ENCODE measurements at places on chromosomes 1 and 21.
A peak's percentile ranks its signal among the peaks of the same experiment; 100 is the strongest.

DNA sequence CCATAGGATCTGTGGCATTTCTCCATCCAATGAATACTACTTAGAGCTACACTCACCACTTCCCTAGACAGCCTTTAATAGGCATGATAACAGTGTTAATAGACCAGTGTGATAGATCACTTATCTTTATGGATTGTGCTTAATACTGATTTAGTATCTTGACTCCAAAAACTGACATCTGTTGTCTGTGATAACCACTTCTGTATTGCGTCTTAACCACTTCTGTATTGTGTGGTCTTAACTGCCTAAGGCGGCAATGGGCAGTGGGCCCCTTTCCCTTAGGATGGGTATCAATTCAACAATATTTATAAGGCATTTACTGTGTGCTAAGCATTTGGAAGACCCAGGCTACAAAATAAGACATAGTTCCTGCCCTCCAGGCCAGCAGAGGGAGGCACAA lies 32.0 kb upstream of the RCAN3 start:
- no peak for DNase-seq

DNA sequence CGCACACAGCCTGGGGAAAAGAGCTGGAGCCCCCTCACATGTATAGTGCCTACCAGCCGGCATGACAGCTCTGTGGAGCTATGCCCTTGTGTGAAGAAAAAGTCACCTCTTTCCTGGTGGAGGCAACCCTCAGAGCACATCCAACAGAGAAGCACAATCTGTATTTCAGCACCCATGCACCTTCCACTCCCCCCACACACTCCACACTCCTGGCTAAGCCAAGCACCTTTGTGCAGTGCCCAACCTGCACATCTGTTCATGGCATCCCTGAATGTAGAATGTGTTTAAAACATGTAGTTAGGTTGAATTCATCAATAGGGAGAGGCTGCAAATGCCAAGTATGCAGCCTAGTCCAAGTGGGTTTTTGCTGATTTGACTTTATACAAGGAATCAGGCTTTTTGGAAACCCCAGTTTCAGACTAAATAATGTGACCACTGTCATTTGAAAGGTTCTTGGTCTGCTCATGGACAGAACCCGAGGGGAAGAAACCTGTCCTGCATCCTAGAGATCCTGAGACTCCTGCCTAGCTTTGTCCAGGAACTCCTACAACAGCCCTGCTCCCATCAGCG lies 197.1 kb downstream of the TOMM20 start:
- DNase-seq, result no peak

GRCh38 chr1:222843469-222844410 lies 28.9 kb downstream of the DISP1 start:
- no peak for DNase-seq

GRCh38 chr1:204323887-204324286 lies 35.8 kb downstream of the PLEKHA6 start:
- DNase-seq, result no peak

DNA sequence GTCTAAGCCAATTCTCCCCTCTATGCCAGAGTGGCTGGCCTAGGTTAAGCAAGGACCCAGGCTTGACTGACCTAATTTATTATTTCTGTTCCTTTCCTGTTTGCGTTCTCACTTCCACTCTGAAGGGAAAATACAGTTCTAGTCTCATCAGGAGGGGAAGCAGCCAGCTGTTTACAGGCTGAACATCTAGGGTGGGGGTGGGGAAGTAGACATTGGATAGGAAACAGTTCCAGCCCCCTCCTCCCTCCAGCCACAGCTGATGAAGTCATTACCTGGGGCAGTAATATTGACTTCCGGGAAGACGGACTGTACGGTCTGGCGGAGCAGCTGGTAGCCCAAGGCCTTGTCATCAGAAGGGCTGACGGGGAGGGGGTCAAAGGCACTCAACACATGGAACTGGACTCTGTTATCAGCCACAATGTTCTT lies 17.6 kb downstream of the PM20D1 start:
- no peak for DNase-seq

- DNase-seq, result no peak
These were observed 511 bp downstream of the NDC1 start for GRCh38 chr1:53837646-53837923.

- no peak for DNase-seq
These were observed 200.8 kb upstream of the ST6GALNAC5 start for GRCh38 chr1:76666499-76666898.

DNA sequence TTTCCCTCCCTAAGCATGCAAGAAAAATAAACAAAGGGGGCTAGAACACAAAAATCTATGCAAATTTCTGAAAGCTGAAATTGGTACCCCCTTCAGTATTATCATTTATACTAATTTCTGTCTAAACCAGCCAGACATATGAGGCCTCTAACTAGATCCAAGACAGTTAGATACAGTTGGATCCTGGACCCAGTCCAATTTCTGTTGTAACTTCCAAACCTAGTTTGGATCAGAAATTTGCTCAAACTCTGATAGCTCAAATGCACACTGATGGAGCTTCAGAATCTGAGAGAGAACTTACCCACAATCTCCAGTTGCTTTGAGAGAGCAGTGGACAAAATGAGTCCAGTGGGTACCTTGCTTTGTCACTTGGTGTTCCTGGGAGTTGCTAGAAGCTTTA lies 11.9 kb downstream of the CEP350 start:
- no peak for DNase-seq

GRCh38 chr1:158972841-158973240 lies 36.9 kb upstream of the IFI16 start:
- DNase-seq, result no peak

- DNase-seq, result no peak
These were observed 59.6 kb downstream of the MEGF6 start for GRCh38 chr1:3551711-3552110.

DNA sequence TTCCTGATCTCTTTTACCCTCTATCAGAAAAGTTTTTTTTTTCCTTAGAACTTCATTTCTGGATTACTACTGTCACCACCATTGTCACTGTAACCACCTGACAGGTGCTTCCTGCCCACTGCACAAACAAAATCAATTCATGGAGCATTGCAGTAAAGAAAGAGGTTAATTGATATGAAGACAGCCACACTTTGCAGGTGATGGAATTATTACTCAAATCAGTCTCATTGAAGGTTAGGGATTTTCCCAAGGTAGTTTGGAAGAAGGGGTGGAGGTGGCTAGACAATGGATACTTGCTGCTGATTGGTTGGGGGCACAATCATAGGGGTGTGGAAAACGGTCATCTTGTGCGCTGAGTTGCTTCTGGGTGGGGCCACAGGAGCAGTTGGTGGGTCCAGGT lies 230.8 kb upstream of the CACYBP start:
- DNase-seq, result no peak

DNA sequence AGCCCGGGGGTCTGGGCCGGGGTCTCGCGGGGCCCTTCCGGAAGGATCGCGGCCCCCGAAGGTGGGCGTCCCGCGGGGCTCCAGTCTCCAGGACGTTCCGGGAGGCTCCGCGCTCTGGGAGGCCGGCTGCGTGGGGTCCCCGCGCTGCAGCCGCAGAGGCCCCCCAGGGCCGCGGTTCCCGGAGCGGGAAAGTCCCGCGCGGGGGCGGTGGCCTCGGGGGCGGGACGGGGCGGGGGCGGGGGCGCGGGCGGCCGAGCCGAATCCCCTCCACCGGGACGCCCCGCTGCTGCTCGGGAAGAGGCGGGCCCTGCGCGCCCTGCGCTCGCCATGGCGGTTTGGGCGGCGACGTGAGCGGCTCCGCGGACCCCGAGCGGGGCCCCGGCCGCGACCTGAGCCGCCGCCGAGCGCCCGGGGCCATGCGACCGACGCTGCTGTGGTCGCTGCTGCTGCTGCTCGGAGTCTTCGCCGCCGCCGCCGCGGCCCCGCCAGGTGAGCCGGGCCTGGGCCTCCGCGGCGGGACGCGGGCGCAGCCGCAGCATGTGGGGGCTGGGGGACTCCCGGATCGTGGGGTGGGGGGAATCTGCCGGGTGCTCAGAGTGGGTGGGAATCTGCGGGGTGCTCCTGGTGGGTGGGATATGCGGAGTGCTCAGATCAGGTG lies at the start of gene IFNGR2:
Gene IFNGR2 (plus strand): TSS at position 286 of the 658 bp plus-strand sequence. CDS start 131 bp downstream, at position 417.
- DNase-seq, result peak; percentile 57

DNA sequence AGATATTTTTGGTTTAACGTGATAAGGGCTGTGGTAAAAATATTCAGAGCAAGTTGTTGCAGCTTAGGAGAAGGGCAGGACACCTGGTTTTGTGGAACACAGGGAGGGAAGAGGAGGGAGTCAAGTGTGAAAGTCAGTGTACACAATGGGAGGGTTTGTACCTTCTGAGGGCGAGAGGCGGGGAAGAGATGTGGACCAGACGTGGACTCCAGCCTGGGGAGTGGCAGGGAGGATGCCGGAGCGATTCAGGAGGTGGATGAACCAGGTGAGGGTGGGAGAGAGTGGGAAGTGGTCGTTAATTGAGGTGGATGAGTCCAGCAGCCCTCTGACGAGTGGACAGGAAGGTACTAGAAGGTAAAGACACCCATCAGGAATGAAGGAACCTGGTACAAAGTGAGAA lies 52.2 kb upstream of the IRF2BP2 start:
- DNase-seq, result no peak

DNA sequence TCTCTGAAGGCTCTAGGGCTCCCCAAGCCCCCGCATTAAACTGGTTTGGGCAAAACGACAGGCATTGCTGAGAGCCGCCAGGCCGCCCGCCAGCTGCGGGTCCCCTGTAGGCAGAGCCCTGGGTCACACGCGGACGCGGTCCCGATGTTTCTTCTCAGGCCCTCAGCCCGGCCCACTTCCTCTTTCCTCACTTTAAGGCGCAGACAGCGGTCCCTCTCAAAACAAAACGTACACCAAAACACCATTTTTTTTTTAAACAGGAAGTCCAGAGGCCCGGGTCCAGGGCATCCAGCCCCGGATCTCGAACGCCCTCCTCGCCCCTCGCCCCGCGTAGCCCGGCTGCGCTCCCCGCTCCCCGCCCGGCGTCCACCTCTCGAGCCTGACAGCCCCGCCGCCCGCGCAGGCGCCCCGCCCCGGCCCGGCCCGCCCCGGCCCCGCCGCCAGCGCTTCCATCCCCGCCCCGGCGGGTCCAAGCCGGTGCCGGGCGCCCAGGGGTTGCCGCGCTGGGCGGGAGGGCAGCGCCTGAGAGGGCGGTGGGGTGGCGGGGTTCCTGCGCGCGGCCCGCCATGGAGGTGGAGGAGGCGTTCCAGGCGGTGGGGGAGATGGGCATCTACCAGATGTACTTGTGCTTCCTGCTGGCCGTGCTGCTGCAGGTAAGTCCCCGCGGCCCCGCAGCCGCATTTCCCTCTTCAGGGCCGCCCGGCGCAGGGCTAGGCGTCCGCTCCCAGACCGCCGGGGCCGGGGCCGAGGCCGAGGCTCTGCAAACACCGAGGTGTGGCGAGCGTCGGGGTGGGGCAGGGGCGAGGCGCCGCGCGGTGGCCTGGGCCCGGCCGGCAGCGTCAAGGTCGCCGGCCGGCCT lies at the start of gene SLC22A15:
Gene SLC22A15 (plus strand): TSS at position 452 of the 859 bp plus-strand sequence. CDS start 115 bp downstream, at position 567.
- DNase-seq, result peak; percentile 61

- DNase-seq, result no peak
These were observed 99.1 kb downstream of the CLEC20A start for GRCh38 chr1:178397678-178398077.

- DNase-seq, result no peak
These were observed 4.1 kb downstream of the RNF223 start for GRCh38 chr1:1069711-1070676.

GRCh38 chr1:172278478-172278877 lies 142.0 kb upstream of the C1orf105 start:
- DNase-seq, result no peak

DNA sequence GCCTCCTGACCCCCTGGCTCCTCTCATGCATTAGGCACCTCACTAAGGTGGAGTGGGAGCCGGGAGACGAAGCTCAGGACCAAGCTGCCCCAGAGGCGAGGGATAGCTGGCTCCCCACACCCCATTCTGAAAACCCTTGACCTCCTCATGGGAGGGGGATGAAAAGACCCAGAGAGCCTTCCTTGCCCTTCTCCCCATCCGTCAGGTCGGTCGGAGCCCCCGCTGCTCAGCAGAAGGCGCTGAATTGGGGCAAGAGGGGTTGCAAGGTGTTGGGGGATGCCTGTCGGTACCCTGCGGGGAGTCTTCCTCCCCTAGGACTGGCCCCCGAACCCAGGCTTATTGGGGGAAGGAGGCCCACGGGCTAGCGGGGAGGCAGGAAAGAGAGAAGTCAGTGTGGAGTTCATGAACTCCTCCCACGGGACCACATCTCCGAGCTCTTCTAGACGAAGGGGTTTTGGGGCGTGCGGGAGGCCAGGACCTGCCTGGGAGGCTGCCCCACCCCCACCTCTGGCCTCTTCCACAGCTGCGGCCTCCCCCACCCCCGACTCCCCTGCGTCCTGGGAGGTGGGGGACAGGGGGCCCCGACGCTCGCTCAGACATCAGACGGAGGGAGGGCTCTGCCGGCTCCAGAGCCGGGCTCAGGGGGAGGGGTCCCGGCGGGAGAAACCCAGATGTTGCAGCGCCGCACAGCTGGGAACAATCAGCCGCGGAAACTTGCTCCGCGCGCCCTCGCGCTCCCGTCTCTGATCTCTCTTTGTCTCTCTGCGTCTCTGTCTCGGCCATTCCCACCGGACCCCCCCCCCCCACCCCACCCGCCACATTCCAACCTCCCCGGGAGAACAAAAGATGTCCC lies 719 bp downstream of the MFAP2 start:
- no peak for DNase-seq

- DNase-seq, result no peak
These were observed 56.2 kb upstream of the WDR26 start for GRCh38 chr1:224490549-224491537.

DNA sequence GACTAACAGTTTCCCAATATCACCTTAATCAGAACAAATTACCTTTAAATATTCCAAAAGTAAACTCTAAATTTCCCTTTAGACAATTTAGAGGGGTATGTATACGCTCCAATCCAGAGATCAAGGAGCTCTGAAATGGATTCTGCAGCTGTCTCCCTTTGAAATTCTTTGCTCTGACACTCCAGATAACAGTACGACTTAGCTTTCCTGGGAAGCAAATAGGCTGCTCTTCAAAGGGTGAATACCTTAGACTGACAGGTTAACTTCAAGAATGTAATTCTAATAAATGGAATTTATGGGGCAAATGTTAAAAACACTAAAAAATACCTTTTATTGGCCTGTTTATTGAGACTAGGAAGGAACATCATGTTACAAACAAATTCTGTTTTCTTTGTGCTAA lies 357.2 kb downstream of the USP25 start:
- DNase-seq, result no peak

DNA sequence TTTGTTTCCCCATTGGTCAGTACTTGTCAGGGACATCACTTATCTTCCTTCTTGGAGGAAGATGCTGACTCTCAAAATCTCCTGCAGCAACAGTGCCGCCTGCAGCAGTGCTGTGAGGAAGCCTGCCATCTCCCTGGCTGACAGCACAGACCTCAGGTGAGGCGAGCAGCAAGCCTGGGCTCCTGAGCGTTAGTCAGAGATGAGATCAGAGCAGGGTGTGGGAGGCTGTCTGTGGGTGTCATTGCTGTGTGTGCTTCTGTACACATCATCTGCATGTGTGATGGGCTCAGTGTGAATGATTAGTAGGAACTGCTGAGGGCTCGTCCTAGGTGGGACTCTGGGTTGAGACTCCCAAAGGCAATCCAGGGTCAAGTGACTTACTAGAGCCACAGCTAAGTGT lies 6.1 kb downstream of the STRIP1 start:
- DNase-seq, result no peak

DNA sequence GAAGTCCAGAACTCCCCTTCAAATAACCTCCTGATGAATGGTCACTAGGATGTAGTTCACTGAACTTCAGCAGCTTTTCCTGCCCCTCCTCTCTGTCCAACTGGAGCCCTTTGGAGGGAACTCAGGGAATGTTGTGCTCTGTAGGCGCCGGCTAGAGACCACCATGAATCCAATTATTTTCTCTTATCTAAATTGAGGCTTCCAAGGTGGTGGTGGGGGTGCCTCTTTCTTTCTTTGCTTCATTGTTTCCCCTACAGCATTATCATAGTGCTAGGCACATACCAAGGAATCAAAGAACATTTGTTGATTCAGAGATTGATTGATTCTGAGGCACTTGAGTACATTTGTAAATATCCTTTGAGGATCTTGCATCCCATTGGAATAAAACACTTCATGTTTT lies 426.6 kb upstream of the PLXNA2 start:
- no peak for DNase-seq

All from T-cell (primary cell).